ENCODE measurements at places on chromosomes 11 and 22. TPM values are rescaled to one million over a fixed set of nuclear protein-coding genes. Genes with fewer than 3 reads are reported as not detected.
A peak's percentile ranks its signal among the peaks of the same experiment; 100 is the strongest.

MYBPC3 gene
- total RNA-seq: not detected

DNA sequence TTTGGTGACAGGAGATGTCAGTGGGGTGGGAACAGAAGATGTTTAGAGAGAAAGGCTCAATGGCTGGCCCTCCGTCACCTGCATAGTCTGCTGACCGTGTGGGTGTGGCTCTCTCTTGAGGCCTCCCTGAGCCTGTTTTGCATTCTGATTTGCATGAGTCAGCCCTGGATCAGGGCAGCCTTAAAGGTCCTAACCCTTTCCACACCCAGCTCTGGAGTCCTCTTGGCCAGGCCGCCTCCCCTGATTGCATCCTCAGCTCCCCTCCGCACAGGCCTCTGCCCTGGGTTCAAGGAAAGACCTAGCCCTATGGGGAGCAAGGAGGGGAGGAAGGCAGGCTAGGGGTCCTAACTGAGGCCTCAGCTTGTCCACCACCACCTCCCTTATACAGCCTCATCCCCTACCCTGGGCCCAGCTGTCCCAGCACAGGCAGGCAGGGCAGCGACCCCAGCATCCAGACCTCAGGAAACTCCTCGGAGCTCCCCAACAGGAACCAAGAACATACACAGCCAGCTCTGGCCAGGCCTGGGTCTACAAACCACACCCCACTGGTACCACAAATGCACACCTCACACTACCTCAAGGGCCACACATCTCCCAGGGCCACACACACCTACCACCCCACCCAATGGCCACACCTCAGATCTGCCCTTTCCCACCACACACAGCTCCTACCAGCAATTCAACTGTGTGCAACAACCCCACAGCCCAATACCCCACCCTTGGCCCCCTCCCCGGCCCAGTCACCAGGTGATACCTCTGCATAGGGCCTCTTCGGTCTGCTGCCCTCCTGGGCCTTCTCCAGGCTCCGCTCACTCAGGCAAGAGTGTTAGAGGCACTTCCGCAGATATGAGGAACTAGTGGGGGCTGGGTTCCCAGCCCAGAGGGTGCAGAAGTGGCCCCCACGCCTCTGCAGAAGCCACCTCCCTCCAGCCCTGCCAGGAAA is 13.7 kb downstream of the ARAP1 start:
- DNase-seq: no peak
- no peak overlapping the region for H3K4me3 ChIP-seq
- peaks cover 3% of the 10 kb centered on the region for H3K36me3 ChIP-seq
- peaks cover 40% of the 10 kb centered on the region for H3K4me1 ChIP-seq

DNA sequence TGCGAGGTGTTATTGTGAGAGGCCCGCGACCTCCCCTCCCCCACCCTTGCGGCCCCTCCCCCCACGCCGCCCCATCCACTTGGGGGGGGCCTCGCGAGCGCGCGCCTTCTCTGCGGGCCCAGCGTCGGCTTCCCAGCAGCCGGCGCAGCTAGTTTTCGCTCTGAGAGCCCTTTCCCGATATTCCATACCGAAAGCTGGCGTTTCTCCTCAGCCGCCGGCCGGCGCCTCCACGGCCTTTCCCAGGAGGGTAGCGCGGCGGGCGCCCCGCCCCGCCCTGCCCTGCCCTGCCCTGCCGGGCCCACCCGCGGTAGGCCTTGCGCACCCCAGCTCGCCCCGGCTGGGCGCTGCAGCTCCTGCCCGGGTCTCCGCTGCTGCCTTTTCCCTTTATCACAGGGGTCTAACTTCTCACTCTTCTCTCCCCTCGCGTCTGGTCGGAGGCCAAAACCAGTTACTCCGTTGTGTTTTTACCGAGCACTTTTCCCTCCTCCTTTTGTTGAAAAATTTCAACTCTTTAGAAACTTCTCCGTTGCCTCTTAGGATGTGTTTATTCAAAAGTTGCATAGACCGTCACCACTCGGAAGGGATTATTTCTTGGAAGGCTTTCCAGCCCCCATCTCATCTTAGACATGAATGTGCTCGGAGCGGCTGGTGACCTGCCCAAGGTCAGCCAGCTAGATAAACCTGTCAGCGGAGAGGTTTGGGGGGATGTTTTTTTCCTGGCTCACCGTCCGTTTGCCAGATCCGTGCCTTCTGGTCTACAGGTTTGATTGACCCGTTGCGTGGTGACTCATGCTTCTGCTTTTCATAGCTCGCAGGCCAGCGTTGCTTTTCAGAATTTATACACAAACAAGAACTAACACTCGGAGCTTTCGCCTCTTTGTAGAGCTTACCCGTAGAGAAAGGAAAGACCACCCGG is 648 bp downstream of the PAFAH1B2 start:
- H3K4me1 ChIP-seq: no peaks in the 10 kb centered on the region
- no peaks in the 10 kb centered on the region for H3K27me3 ChIP-seq
- peak overlapping the region; percentile 90 for H3K4me3 ChIP-seq
- peaks cover 44% of the 10 kb centered on the region for H3K36me3 ChIP-seq
- DNase-seq: peak; percentile 44

GRCh38 chr11:7518811-7519562 is 5.2 kb downstream of the PPFIBP2 start:
- no peak for DNase-seq
- H3K27me3 ChIP-seq: peaks cover 60% of the 10 kb centered on the region
- peaks cover 2% of the 10 kb centered on the region for H3K36me3 ChIP-seq
- H3K27ac ChIP-seq: no peak overlapping the region
- H3K4me3 ChIP-seq: no peak overlapping the region

GGTLC2 gene
- total RNA-seq: not detected

GRCh38 chr11:12122083-12122482 is 11.7 kb downstream of the MICAL2 start:
- no peak overlapping the region for H3K27ac ChIP-seq
- H3K27me3 ChIP-seq: no peaks in the 10 kb centered on the region
- H3K4me1 ChIP-seq: peaks cover 68% of the 10 kb centered on the region
- peak; percentile 31 for DNase-seq
- H3K36me3 ChIP-seq: peaks cover 57% of the 10 kb centered on the region

GRCh38 chr22:44431256-44431655 is 66.8 kb downstream of the RTL6 start:
- no peak overlapping the region for H3K27ac ChIP-seq
- H3K36me3 ChIP-seq: no peaks in the 10 kb centered on the region
- H3K4me1 ChIP-seq: peaks cover 14% of the 10 kb centered on the region
- H3K27me3 ChIP-seq: peaks cover 51% of the 10 kb centered on the region
- no peak overlapping the region for H3K4me3 ChIP-seq

- H3K36me3 ChIP-seq: no peaks in the 10 kb centered on the region
- no peaks in the 10 kb centered on the region for H3K4me1 ChIP-seq
- H3K4me3 ChIP-seq: no peak overlapping the region
- peaks cover 80% of the 10 kb centered on the region for H3K27me3 ChIP-seq
Measured at GRCh38 chr11:76656050-76656531, 14.5 kb downstream of the LRRC32 start.

GRCh38 chr11:8963569-8964323 is 496 bp downstream of the TMEM9B start:
- H3K36me3 ChIP-seq: peaks cover 21% of the 10 kb centered on the region
- peak; percentile 87 for DNase-seq
- peak overlapping the region; percentile 87 for H3K27ac ChIP-seq
- peak overlapping the region; percentile 83 for H3K4me3 ChIP-seq

DNA sequence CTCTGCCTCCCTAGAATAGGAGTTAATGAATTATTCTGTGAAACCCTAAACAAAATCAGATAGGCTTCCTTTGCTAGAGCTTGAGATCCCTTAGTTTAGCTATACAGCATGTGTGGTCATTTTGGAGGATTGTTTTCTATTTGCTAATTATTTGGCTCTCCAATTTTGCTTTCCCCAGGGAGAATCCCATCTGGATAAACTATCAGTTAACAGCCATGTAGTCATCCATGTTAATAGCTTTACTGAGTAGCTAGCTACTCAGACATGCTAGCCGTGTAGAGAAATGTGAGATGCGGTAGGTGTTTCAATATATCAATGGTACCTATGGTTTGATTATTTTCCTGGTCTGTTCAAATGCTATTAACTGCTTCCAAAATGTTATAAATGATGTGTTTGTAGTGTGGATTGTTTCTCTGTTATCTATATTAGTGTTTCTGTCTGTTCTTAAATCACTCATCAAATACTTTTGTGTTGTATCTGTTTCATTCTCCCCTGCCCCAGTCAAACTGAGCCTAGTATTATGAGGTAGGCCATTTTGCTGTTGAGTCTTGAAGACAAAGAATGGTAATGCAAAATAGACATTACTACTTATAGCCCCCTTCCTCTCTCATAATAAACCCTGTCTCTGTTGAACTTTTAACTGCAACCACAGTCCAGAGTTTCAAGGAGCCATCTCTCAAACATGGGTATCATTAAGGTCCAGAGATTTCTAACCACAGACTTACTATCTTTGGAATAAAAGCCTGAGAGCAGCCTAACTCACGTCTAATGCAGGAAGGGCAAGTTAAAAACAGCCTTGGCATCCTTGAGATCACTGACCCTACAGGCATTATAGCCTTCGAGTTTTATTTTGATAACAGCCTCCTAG is 56.1 kb upstream of the GRAMD1B start:
- no peak overlapping the region for H3K4me3 ChIP-seq
- H3K27me3 ChIP-seq: peaks cover 88% of the 10 kb centered on the region
- no peaks in the 10 kb centered on the region for H3K36me3 ChIP-seq
- no peak for DNase-seq
- no peak overlapping the region for H3K27ac ChIP-seq

DNA sequence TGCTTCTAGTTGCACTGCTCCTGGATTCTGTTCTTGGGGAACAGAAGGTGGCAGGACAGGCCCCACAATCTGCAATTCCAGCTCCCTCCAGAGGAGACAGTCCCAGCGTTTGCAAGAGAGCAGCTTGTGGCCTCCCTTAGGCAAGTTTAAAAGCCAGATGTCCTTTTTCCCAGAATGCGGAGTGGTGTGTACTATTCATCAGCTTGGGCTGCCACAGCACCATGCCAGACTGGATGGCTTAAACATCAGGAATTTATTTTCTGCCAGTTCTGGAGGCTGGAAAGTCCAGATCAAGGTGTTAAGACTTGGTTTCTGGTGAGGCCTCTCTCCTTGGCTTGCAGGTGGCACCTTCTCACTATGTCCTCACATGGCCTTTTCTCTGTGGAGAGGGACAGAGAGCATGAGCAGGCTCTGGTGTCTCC is 11.7 kb downstream of the MIAT start:
- no peak overlapping the region for H3K4me3 ChIP-seq
- DNase-seq: peak; percentile 67
- H3K4me1 ChIP-seq: peaks cover 29% of the 10 kb centered on the region
- H3K36me3 ChIP-seq: peaks cover 14% of the 10 kb centered on the region
- peaks cover 36% of the 10 kb centered on the region for H3K27me3 ChIP-seq
- no peak overlapping the region for H3K27ac ChIP-seq

DNA sequence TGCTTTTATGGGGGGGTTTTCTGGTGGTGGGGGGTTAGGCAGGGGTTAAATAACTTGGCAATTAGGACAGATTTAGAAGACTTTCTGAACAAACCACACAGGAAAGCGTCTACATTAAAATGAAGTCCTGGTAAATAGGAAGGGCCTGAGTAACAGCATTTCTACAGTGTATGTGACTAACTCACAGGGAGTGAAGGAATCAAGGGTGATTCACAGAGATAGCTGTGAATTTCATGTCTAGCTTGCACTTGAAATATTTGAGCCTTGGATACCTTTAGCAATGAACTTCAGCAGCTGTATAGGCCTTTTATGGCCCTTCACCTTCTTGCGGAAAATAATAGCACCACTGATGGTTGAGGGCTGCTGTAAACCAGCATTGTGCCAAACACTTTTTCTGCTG is 26.1 kb upstream of the LDHA start:
- no peak overlapping the region for H3K4me3 ChIP-seq
- no peak overlapping the region for H3K27ac ChIP-seq
- H3K4me1 ChIP-seq: no peaks in the 10 kb centered on the region
- no peak for DNase-seq
- H3K36me3 ChIP-seq: peaks cover 26% of the 10 kb centered on the region

DNA sequence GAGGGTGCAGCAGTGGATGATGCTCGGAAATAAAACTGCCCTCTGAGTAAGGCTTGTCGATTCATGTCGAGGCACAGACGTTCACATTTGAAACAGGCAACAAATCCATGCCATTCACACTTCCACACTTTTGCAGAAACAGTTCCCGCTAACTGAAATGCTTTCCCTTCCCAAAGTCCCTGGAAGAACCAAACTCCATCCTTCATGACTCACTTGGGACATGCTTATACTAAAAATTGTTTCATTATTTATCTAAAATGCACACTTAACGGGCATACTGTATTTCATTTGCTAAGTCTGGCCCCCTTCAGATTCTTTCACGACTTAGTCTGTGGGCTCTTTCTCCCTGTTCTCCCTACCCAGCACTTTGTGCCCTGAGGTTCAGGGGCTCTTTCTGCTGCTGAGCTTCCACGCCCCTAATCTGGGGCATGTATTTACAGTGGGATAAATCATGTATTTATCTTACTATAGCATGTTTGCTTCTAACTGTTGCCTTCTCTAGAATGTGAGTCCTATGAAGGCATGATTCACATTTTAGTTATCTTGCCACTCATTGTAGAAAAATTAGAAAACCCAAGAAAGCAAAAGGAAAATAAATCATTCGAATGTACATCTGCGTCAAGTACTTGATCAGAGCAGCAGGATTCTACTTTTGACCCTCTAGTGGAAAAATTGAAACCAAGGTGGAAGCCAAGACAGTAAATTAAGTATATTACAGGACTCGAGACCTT is 12.5 kb downstream of the SCGB1A1 start:
- no peak overlapping the region for H3K4me3 ChIP-seq
- H3K4me1 ChIP-seq: peaks cover 50% of the 10 kb centered on the region
- H3K27ac ChIP-seq: peak overlapping the region; percentile 37
- H3K36me3 ChIP-seq: peaks cover 23% of the 10 kb centered on the region

GRCh38 chr22:24039046-24039445 is 27.9 kb downstream of the CABIN1 start:
- no peak for DNase-seq
- H3K27ac ChIP-seq: no peak overlapping the region
- H3K27me3 ChIP-seq: no peaks in the 10 kb centered on the region

PATE4 gene
- not detected for total RNA-seq

- DNase-seq: peak; percentile 41
- peaks cover 33% of the 10 kb centered on the region for H3K36me3 ChIP-seq
- peak overlapping the region; percentile 82 for H3K4me3 ChIP-seq
Measured at GRCh38 chr11:72781313-72782080, 12.3 kb downstream of the STARD10 start.

GRCh38 chr11:44948155-44948554 is 2.5 kb downstream of the TP53I11 start:
- H3K27me3 ChIP-seq: peaks cover 20% of the 10 kb centered on the region
- no peak for DNase-seq
- H3K36me3 ChIP-seq: peaks cover 11% of the 10 kb centered on the region
- no peaks in the 10 kb centered on the region for H3K4me1 ChIP-seq
- no peak overlapping the region for H3K4me3 ChIP-seq

GRCh38 chr11:116513894-116514293 is 258.9 kb downstream of the BUD13 start:
- H3K27me3 ChIP-seq: peaks cover 78% of the 10 kb centered on the region
- peak; percentile 36 for DNase-seq
- no peaks in the 10 kb centered on the region for H3K36me3 ChIP-seq

APOL1 gene
- 313 TPM for total RNA-seq

AP5B1 gene
- total RNA-seq: 21.9 TPM

DNA sequence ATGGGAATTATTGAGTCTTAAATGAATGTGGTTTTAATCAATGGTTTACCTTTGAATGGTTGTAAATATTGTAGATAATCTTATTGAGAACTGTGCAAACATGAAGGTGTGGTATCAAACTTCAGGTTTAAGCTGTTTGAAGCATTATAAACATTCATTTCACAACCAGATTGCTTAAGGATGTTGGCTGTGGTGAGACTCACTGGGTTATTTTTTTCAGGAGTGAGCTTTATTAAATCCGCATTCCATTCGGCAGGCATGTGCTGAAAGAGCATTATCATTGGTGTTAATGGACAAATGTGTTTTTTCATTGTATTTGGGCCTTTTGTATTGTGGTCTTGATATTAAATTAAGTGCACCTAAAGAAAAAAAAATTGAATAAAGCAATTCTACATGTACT is 9.7 kb downstream of the MMP3 start:
- H3K27me3 ChIP-seq: peaks cover 12% of the 10 kb centered on the region
- peaks cover 44% of the 10 kb centered on the region for H3K4me1 ChIP-seq
- H3K27ac ChIP-seq: no peak overlapping the region
- no peak overlapping the region for H3K4me3 ChIP-seq
- no peak for DNase-seq
